ENCODE measurements at places on chromosomes 11 and 22.

GRCh38 chr11:102109896-102110760, at the start of gene YAP1:
YAP1 (plus strand) TSS chr11:102110447; CDS start chr11:102110849, 402 bp downstream.
- H3K4me1 ChIP-seq = peaks cover 25% of the 10 kb centered on the region
- no peaks in the 10 kb centered on the region for H3K27me3 ChIP-seq
- H3K36me3 ChIP-seq = peaks cover 3% of the 10 kb centered on the region
- peak; percentile 72 for DNase-seq
- peak within 1 kb of the TSS; percentile 100 for H3K27ac ChIP-seq

DNA sequence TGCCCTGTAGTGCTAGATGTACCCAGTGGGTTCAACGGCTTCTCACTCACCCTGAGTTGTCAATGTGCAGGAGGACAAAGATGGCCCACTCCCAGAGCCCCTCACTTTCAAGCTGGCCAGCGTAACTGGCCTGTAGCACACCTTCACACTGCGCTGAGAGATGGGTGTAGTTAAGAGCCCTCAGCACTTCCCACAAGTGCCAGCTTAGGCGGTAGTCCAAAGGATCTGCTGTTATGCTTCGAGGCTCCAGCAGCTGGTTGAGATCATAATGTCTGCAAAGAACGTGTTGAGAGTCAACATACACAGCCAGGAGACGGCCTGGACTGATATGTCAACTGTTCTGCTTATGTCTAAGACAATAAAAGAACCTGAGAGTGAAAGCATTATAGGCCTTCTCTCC, 14.7 kb upstream of the CHRNA10 start:
- H3K27me3 ChIP-seq = no peaks in the 10 kb centered on the region

GRCh38 chr11:120054753-120055045, 83.2 kb downstream of the TRIM29 start:
- H3K27me3 ChIP-seq = peaks cover 32% of the 10 kb centered on the region
- H3K4me3 ChIP-seq = no peak overlapping the region
- no peak overlapping the region for H3K27ac ChIP-seq
- no peaks in the 10 kb centered on the region for H3K36me3 ChIP-seq

DNA sequence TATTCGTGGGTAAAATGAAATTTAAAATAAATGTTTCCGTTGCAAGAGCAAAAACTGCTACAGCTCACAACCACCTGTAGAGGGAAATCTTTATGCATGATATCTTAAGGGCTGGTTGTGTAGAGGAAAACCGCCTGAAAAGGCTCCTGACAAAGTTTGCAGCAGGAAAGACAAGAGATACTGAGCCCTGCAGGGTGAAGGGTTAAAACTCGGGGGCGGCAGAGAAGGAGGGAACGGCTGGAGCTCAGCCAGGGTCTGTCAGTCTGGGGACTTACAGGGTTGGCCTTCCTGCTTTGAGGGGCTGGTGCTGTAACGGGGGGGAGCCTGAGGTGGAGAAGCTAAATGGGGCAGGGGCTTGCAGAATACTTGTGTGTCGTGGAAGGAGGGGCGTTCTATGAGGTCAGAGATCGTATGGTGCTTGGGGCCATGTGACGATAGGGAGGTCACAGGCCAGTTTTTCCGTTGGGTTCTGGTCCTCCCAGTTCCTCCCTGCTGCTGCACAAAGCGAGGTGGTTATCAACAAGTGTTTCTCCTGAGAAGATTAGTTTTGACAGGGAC, 122.9 kb upstream of the HSD17B12 start:
- DNase-seq = no peak
- H3K4me1 ChIP-seq = peaks cover 29% of the 10 kb centered on the region
- H3K27ac ChIP-seq = no peak overlapping the region
- no peaks in the 10 kb centered on the region for H3K36me3 ChIP-seq
- peak overlapping the region; percentile 60 for H3K4me3 ChIP-seq

DNA sequence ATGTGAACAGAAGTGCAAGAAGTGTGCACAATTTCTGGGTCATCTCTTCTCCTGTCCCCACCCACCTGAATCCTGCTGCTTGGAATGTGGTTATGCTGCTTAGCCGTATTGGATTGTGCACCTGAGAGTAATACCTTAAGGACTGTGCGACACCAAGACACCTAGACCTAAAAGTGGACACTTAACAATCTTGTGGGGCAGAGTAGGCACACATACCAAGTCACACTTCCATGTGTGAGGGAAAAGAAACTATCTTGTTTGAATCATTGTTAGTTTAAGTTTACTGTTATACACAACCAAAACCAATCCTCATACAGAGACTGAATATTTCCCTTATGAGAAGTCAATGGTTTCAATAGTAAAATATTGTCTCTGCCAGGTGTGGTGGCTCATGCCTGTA, 93.7 kb downstream of the CCDC83 start:
- no peak for DNase-seq
- no peak overlapping the region for H3K4me3 ChIP-seq
- H3K36me3 ChIP-seq = peaks cover 4% of the 10 kb centered on the region
- H3K27ac ChIP-seq = peak overlapping the region; percentile 88

DNA sequence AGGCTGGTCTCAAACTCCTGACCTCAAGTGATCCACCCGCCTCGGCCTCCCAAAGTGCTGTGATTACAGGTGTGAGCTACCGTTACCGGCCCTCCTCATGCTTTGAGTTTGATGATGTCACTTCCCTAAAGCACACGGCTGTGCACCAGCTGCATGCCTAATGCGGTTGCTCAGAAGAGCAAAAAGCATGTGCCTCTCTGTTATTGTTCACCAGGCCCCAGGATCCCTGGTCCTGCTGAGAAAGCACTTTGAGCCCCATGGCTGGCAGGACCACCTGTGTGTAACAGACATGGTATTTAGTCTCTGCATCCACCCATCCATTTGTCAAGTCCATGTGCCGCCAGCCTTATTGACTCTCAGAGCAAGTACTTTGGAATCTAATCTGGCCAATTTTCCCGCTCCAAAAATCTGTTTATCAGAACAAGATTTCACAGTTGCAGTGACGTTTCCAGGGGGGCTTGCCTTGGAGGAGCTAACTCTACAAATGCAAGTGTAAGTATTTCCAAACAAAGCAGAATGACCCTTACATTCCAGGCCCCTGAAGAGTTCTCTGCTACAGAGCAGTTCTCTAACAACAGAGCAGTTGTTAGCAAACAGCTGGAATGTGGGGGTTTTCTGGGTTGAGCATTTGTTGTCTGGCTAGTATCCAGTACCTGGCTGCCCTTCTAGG, 89.4 kb downstream of the LDLRAD3 start:
- H3K4me1 ChIP-seq = peaks cover 8% of the 10 kb centered on the region
- no peak overlapping the region for H3K27ac ChIP-seq
- no peak overlapping the region for H3K4me3 ChIP-seq
- no peak for DNase-seq
- H3K27me3 ChIP-seq = no peaks in the 10 kb centered on the region

- H3K36me3 ChIP-seq = no peaks in the 10 kb centered on the region
- H3K4me3 ChIP-seq = no peak overlapping the region
- no peak overlapping the region for H3K27ac ChIP-seq
- peaks cover 34% of the 10 kb centered on the region for H3K4me1 ChIP-seq
- peaks cover 4% of the 10 kb centered on the region for H3K27me3 ChIP-seq
These were observed 173.0 kb upstream of the CADM1 start for GRCh38 chr11:115677190-115677589.

DNA sequence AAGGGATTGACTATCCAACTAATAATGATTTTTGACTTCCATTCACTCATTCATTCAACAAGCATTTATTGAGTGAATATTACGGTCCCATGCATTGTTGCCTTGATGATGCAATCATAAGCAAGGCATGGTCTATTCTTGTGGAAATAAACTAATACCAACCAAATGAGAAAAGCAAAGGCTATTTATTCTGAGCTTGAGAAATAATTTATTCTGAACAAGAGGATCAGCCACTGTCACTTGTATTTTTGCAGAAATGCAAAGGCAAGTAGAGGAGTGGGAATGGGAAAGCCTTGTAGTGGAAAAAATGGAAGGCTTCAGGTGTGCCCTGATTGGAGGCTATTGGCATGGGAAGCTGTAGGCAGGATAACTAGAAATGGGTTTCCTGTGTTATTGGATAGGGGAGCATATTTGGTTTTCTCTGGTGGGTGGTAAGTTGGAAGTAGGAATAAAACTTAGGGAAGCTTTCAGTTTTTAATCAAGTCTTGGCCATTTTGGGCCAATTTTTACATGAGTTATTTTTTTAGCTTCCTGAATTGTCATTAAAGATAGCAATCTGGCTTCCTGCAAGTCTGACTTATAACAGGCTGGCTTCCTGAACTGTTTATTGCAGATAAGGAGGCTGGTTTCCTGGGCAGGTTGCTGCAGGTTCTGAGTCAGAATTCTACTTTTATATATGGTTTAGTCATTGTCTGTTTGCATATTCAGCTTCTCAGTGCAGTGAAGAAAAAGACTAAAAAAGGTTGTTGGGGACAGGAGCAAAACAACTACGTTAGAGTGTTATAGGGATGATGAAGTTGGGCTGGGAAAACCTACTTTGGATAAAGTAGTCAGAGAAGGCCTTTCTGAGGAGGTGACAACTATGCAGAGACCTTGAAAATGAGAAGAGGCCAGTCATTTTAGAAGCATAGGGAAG, 106.7 kb downstream of the APIP start:
- no peak overlapping the region for H3K4me3 ChIP-seq
- DNase-seq = no peak
- no peaks in the 10 kb centered on the region for H3K27me3 ChIP-seq
- H3K27ac ChIP-seq = no peak overlapping the region
- H3K36me3 ChIP-seq = peaks cover 40% of the 10 kb centered on the region

DNA sequence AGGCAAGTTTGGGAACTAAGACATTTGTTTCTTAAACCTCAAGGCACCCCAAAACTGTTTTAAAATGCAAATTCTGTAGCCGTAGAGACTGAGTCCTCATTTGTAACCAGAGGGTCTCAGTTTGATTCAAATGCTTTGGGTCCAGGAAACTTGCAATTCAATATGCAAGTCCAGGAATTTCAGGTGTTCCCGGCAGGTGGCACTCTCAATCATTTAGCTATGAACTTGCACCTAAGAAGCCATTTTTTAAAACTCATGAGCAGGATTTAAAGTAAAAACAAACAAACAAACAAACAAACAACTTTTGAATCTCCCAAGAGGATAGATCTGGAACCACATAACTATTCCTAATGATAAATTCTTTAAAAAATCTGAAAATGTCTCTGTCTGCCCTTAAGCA, 8.7 kb upstream of the ABTB2 start:
- H3K4me3 ChIP-seq = no peak overlapping the region
- H3K4me1 ChIP-seq = peaks cover 15% of the 10 kb centered on the region

DNA sequence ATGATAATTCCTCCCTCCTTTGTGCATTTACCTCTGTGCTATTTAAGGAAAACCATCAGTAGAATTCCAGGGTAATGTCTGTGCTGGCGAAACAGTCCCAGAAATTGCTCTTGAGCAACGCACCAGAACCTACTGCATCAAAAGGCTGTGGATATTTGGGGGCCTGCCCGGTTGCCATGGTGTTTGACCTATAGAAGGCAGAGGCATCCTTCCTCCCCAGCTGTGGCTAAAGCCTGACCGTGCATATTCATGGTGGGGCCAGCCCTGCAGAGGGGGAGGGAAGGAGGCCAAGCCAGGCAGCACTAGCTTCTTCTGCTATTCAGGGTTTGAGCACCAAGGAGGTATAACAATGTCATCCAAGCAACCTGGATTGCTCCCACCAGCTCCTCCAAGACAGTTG, 215.0 kb upstream of the E2F8 start:
- H3K27me3 ChIP-seq = peaks cover 20% of the 10 kb centered on the region
- H3K27ac ChIP-seq = no peak overlapping the region
- DNase-seq = no peak
- H3K4me1 ChIP-seq = peaks cover 3% of the 10 kb centered on the region

GRCh38 chr11:128324531-128325141, 262.7 kb downstream of the ETS1 start:
- H3K27ac ChIP-seq = no peak overlapping the region
- no peaks in the 10 kb centered on the region for H3K36me3 ChIP-seq
- H3K4me3 ChIP-seq = no peak overlapping the region
- no peak for DNase-seq
- H3K4me1 ChIP-seq = peaks cover under 1% of the 10 kb centered on the region

- no peaks in the 10 kb centered on the region for H3K4me1 ChIP-seq
- DNase-seq = no peak
- H3K4me3 ChIP-seq = no peak overlapping the region
- H3K36me3 ChIP-seq = no peaks in the 10 kb centered on the region
- H3K27ac ChIP-seq = no peak overlapping the region
These were observed 518.0 kb downstream of the DLG2 start for GRCh38 chr11:85109141-85109540.

All from progenitor cell of endocrine pancreas (in vitro differentiated cells).